ENCODE measurements at places on chromosomes 3 and 15. TPM values are rescaled to one million over a fixed set of nuclear protein-coding genes. Genes with fewer than 3 reads are reported as not detected.

Gene PLAAT1
- 6.0 TPM for total RNA-seq

Gene SYNPR
- total RNA-seq: not detected

Gene GOLIM4
- total RNA-seq: 22.4 TPM

Gene IDH2
- total RNA-seq: 73.8 TPM

Gene NANOGP8
- total RNA-seq: not detected

DNA sequence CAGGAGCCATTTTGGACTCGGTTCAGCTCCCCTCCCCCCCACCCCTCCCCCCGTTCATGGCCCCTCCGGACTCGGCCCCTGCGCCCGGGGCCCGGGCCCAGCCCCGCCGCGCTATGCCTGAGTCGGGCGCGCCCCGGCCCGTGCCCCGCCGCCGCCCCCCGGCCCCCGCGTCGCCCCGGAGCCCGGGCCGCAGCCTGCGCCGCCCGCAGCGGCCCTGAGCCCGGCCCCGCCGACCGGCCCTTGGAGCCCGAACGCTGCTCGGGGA is 155 bp downstream of the ACVR2B start:
- DNase-seq: no peak

DNA sequence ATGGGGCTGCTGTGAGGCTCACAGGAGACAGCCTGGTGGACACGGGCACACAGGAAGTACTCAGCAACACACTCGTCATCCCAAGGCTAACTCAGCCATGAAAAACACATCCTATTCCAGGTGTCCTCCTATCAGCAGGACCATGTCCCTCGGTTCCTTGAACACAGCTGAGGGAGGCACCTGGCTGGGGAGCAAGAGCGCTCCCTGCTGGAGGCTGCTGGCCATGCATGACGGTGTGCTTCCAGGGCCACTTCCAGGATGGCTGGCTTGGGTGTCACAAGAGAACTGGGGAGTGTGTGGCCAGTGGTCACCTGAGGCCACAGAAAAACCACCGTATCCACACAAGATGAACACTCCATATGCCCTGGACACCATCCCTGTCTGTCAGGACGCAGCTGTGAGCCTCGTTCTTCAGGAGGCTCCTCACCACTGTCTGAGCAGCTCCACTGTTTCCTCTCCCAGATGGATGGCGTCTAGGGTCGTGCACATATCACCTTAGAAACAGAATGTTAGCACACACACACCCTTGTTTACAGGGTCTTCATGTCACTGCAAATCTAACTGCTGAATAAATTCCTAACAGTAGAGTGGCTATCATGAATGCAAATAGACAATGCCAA is 31.0 kb downstream of the POC1A start:
- DNase-seq: peak; percentile 33

DNA sequence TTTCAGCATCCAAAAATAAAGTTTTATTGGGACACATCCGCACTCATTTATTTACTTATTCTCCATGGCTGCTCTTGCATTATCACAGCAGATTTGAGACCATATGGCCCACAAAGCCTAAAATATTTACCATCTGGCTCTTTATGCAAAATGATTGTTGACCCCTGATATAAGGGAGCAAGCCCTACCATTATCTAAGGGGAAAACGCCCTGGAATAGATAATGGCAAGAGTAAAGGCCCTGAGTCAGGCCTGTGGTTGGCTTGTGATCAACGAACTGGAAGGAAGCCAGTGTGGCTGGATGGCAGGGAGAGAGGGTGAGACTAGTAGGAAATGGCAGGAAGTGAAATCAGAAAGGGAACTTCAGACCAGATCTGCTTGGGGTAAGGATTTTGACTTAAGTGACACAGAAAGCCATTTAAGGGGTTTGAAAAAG is 24.6 kb upstream of the DMXL2 start:
- DNase-seq: peak; percentile 45

DNA sequence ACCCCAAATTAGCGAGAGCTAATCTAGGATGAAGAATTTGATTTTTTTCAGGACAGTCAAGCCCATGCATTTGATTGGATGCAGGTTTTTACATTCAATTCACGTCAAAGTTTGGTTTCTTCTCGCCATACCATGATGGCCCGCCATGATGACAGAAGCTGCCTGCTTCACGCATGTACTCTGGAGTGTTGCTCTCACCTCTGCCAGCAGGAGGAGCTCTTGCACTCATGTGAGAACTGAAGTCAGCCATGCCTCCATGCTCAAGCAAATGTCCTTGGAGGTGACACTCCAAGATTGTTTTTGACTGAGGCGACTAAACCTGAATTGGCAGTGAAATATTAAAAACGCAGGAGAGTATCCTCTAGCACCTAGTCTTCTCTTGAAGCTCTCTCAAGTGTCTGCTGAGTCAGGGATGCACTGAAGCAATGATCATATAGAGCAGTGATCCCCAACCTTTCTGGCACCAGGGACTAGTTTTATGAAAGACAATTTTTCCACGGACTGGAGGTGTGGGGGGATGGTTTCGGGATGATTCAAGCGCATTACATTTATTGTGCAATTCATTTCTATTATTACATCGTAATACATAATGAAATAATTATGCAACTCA is 120.9 kb downstream of the SAMMSON start:
- DNase-seq: peak; percentile 27

GRCh38 chr3:123285931-123286307 is 84.2 kb downstream of the SEC22A start:
- DNase-seq: no peak

DNA sequence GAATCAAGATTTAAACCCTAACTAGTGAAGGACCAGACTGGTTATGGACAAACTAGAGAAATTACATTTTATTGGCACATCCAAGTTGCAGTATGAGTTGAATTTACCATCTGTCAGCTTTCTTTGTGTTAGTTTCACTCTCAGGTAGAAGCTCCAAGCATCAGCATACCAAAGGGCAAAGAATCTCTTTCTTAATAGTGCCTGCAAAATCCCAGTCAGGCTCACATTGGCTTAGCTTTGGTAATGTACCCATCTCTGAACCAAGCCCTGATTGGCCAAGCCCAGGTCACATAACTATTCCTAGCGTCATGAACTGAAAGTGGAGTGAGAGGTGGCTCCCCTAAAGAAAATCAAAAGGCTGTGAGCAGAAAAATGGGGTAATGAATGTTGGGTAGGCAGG is 66.9 kb downstream of the CCNL1 start:
- DNase-seq: no peak

- peak; percentile 31 for DNase-seq
These were observed 35.1 kb upstream of the EIF3J start for GRCh38 chr15:44501768-44502366.

DNA sequence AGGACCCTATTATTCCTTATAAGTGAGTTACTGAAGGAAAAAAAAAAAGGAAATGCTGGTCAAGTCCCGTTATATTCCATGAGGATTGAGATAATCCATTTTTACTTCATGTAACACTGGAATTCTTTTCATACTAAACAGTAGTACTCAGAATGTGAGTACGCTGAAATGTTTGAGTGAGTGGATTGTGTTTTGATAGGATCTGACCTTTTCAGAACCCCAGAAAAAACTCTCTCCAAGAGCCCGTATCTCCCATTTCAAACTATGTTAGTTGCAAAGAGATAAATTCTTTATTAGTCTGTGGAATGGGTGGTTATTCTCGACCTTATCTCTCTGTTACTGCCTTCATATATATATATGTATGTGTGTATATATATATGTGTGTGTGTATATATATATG is 2.5 kb upstream of the LPP start:
- DNase-seq: no peak

DNA sequence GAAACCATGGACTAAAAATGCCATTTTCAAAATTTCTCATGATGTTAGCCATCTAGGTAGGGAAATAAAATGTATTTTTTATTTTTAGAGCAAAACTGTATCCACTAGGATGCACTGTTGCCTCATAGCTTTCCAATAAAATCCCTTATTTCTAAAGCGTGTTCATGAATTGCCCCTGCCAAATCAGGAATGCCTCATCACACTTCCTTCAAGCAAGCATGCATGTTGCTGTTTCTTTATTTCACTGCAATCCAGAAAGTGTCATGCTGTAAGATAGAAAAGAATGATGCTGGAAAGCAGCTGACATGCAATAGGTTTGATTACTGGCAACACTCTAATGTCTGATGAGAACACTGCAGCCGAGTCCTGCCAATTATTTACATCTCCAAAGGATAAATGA is 239.5 kb downstream of the CHL1 start:
- no peak for DNase-seq

DNA sequence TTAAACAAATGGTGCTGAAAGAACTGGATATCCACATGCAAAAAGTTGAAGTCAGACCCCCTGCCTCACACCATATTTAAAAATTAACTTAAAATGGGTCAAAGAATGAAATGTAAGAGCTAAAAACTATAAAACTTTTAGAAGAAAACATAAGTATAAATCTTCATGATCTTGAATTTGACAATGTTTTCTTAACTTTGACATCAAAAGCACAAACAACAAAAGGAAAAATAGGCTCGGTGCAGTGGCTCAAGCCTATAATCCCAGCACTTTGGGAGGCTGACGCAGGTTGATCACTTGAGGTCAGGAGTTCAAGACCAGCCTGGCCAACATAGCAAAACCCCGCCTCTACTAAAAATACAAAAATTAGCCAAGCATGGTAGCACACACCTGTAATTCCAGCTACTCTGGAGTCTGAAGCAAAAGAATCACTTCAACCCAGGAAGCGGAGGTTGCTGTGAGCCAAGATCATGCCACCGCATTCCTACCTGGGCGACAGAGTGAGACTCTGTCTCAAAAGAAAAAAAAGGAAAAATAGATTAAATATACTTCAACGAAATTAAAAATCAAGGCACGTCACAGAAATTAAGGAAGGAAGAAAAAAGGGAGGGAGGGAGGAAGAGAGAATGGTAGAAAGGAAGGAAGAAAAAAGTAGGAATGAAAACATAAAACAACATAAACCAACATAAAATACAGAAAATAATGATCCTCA is 1.5 kb downstream of the RAB27A start:
- DNase-seq: no peak

DNA sequence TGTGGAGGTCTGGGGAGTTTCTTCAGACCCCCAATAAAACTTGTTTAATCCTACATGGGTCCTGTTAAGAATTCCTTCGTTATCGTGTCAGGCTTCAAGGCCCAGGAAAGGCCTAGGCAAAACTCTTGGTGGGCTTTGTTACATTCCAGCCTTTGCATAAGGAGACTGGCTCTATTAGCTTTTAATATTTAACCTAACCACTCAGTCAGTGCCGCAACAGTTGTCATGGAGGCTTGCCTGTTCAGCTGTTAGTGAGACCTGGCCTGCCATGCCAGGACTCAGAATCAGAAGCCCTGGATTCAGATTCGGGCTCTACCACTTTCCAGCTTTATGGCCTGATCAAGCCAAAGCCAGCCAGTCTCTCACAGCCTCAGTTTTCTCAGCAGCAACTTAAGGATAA is 19.6 kb downstream of the EIF1B start:
- no peak for DNase-seq

DNA sequence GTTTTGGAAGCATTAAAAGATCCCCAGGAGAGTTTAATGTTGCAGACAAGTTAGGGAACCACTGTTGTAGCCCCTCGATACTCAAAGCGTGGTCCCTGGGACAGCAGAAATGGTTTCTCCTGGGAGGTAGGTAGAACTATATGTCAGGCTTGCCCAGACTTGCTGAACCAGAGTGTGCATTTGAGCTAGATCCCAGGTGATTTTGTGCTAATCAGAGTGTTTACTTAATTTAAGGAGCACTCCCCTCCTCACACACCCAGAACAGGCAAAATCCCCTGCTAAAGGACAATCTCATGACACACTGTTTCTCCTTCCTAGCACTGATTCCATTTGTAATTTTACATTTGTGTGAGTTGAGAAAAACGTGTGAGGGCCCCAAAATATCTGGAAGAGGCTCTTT is 24.3 kb downstream of the LMCD1 start:
- no peak for DNase-seq

- no peak for DNase-seq
These were observed 427 bp downstream of the MBD4 start for GRCh38 chr3:129439226-129439816.

DNA sequence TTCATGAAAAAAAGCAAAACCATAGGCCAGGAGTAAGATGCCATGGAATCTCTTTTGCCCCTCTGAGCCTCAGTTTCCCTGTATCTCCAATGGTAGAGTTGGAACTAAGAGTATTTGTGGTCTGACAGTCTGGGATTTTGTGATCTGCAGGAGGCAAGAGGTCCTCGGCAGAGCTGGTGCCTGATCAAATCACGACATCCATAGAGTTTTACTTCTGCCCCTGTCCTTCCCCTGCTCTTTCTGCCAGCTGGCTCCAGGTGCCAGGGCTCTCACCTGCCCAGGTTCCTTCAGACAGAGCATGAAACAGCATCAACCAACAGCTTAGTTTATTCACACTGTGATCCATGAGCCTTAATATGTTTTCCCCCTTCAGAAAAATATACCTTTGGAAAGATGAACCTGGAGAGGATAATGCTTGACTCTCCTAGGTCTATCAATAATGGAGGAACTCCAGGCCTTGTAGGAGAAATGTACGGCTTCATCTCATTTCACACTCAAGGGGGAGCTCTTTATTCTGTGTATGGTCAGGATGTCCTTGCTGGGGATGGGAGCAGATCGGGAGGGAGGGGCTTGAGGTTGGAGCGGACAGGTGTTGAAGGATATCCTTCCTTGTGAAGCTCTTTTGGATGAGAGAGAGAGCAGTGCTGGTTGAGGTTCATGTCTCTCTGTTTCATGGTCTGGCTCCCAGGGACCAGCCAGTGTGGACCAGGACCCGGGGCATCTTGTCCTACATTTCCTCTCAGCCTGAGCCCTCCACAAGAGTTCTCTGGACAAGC is 309.9 kb downstream of the RPLP1 start:
- DNase-seq: no peak
